Activated gamma-delta T cell treated with anti-CD3 and anti-CD28 coated beads, Interleukin-2, amount 50 U/mL, for 16 hours (primary cell): ENCODE measurements at places on chromosomes 4 and X.

DNA sequence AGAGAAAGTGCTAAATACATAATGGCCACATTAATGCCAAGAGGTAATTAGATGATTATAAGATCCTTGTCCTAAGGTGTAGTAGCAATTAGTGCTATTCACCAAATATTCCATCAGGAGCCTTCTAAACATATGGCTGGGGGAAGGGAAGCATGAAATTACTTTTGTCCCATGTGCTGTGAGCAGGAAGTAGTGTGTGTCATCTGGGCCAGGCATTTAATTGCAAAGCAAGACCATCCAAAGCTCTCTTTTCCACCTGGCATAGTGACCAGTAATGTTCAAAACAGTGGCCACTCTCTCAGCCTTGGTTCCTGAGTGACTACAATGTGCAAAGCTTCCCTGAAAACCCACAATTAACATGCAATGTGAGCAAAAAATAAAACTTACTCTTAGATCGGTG, 144.2 kb upstream of the FAM241A start:
- DNase-seq, result no peak

- DNase-seq, result no peak
Observed at GRCh38 chr4:85152480-85152879, 186.0 kb upstream of the WDFY3 start.

- DNase-seq, result no peak
Observed at GRCh38 chr4:109511414-109511813, 48.6 kb upstream of the MCUB start.

GRCh38 chrX:18873189-18873791, 110.6 kb downstream of the PHKA2 start:
- DNase-seq, result no peak

- DNase-seq, result peak; percentile 5
Observed at GRCh38 chrX:71366674-71367256, 608 bp downstream of the TAF1 start.

DNA sequence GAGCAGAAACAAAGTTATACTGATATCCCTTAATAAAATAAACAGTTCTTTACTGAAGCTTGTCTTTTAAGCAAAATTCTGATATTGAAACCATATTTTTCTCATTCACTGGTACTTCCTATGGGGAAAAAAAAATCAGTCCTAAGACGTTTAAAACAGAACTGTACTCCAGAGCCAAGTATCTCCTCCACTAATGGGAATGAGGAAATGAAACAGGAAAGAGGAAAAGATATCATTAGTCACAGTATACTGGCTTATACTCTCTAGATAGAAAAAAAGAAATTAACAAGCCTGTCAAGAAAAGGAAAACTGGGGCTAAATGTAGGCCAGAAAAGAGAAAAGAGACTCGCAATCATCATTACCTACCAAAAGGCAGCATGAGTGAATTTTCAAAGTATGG, 252.7 kb downstream of the CENPC start:
- DNase-seq, result no peak

- DNase-seq, result no peak
Observed at GRCh38 chr4:101989551-101989950, 199.0 kb downstream of the BANK1 start.

GRCh38 chr4:161581262-161582230, 582.3 kb downstream of the FSTL5 start:
- no peak for DNase-seq

DNA sequence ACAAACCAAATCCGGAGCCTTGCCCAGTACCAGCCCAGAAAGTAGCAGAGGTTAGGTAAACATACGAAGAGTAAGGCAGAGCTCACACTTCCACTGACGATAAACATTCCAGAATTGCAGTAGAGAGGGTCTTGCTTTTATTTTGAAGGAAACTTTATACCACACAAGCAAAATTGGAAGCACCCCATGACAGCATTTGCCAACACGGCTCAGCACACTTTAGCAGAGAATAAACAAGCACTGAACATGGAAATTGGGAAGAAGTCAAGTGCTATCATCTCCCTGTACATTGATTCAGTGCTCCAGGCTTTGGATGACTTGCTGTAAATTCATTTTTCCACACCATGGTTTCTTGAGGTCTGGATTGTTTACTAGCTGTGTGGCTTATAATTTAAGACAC, 160.7 kb upstream of the FAM47C start:
- DNase-seq, result no peak

DNA sequence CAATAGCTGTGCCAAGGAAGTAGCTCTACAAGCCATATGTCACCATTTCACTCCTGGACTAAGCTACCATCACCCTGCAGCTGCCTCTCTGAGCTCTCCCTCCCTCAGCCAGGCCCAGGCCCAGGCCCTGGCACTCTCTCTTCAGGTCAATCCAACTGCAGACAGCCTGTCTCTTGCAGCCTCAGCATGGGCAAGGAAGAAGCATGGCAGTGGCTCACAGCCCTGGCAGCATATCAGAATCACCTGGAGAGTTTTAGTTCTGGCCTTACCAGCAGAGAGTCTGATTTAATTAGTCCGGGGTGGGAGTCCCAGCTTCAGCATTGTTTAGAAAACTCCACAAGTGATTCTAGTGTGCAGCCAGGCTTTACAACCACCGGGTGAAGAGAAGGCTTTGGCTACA, 31.5 kb downstream of the NALF2 start:
- DNase-seq, result no peak

- no peak for DNase-seq
Observed at GRCh38 chrX:13028871-13029636, 15.4 kb downstream of the FAM9C start.

DNA sequence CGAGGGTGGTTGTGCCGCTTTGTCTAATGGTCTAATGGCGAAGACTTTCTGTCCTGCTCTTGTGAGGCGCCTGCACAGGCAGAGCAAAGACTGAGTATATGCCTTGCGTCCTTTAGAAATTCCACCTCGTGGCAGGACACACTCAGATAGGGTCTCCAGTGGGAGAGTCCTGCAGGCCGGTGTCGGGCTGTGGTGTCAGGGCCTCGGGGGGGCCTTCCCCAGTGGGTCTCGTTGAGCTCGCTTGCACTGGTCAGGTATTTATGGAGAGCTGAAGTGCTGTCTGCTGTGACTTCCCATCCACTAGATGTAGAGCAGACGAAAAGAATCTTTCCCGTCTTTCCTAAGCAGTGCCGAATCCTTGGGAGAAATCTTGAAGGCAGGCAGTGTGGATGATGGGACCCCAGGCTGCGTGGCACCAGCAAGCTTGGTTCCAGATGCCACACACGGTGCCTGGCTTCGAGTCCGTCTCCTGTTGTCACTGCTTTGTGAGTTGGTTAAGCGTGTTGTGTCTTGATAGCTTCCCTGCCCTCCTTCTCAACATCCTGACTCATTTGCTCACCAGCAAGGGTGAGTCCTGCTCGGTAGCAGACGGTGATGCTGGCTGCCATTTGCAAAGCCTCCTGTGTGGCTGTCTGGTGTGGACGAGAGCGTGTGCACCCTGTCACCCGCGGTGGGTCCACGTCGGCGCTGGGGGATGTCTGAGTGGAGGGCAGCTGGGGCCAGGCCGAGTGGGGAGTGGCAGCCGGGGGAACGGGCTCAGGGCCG, 20.5 kb downstream of the MAEA start:
- no peak for DNase-seq

GRCh38 chr4:10082047-10082446, 34.6 kb downstream of the WDR1 start:
- DNase-seq, result no peak

GRCh38 chrX:150482537-150483206, 85.7 kb upstream of the MTM1 start:
- peak; percentile 22 for DNase-seq

- DNase-seq, result no peak
Observed at GRCh38 chr4:122797405-122798094, 29.1 kb upstream of the FGF2 start.

- DNase-seq, result no peak
Observed at GRCh38 chr4:147723326-147723725, 8.6 kb upstream of the ARHGAP10 start.

- DNase-seq, result no peak
Observed at GRCh38 chr4:41594432-41594831, 56.5 kb downstream of the LIMCH1 start.

DNA sequence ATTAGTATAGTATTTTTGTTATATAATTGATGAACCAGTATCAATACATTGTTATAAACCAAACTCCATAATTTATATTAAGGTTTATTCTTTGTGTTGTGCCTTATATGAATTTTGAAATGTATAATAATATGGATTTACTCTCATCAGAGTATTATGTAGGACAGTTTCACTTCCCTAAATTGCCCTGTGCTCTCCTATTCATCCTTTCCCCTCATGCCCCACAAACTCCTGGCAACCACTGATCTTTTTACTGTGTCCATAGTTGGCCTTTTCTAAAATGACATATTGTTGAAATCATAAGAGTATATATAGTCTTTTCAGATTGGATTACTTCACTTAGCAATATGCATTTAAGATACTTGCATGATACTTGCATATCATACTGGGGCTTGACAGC, 958.1 kb upstream of the GRID2 start:
- DNase-seq, result no peak

- DNase-seq, result no peak
Observed at GRCh38 chr4:78767350-78767749, 8.8 kb upstream of the BMP2K start.

GRCh38 chr4:69095301-69095731, 958 bp upstream of the UGT2B7 start:
- DNase-seq, result no peak

DNA sequence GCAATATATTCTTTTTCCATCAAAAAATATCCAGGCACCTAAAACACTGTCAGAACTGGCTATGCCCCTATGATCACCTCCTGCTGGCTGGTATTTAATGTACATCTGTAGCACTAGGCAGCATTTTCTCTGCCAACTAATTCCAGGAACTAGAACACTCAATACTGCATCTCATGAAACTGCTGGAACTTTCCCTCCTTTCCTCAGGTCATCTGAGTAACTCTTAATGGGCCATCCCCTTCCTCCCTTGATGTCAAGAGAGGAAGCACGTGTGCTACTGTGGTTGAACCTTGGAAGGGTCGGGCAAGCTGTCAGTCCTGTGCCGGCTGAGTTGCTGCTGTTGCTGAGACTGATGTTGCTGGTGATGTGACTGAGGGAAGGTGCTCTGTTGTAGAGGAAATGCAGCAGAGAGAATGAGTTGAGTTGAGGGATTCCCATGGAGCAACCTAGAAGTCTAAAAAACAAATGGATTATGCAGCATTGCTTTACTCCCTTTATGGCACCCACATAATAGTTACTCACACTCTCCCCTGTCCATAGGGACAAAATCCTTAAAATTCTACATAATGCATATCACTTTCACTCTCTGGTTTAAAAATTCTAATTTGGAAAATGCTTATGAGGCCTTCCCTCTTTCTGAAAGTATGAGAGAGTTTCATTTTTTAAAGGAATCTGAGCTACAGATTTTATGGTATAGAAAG, 39.5 kb downstream of the TMEM165 start:
- DNase-seq, result no peak

DNA sequence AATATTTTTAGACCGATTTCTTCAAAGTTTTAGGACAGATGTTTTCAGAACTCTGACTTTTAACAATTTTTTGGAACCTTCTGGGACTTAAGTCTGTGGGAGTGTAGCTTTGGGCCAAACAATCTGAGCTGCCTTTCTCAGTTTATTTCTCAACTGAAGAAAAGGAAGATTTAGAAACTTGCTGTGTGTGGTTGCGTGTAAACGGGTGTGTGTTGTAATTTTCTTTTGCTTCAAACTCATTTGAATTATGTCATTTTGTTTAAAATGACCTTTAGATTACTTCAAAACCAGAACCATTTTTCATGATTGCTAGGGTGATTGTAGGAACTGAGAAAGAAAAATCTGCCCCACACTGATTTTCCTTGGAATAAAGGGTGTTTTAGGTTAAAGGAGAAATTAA, 577.7 kb upstream of the GALNTL6 start:
- DNase-seq, result no peak

DNA sequence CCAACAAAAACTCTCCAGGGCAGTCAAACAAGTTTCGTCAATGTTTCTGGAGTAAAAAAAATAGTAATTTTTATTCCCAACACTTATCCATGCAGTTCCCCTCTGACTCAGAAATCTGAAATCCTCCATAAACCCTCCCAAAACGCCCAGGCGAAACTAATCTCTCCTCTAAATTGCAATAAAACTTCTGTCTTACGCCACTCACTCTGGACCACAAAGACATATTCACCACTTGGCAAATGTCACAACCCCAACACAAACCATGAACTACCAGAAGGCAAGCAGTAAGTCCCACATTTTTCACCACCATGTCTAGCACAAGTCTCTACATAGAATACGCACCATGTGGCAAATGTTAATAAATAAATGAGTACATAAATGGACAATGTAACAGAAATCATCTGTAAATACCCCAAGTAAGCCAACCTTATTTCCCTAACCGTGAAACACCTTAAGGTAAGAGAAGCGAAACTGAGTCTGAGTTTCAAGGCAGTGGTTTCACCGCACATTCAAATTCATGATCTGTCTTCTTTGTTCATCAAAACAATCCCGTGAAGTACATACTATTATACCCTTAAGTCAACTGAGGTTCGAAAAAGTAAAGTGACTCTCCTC, 1.6 kb downstream of the PAPSS1 start:
- DNase-seq, result no peak

DNA sequence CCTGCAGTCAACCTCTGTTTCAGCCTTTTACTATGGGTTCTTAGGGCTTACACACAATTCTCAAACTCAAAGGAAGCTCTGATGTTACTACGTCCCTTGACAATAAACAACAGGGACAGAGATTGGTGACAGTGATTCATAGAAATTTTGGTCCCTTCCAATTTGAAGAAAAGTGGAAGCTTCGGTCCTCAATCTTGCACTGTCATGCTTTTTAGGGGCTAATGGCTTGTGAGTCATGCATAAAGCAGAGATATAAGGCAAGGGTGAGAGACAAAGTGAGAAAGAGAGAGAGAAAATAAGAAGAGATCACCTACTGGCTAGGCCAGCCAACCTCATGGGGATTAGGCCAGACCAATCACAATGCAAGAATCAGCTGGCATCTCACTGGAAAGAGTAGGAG, 63.2 kb upstream of the STARD8 start:
- DNase-seq, result no peak

DNA sequence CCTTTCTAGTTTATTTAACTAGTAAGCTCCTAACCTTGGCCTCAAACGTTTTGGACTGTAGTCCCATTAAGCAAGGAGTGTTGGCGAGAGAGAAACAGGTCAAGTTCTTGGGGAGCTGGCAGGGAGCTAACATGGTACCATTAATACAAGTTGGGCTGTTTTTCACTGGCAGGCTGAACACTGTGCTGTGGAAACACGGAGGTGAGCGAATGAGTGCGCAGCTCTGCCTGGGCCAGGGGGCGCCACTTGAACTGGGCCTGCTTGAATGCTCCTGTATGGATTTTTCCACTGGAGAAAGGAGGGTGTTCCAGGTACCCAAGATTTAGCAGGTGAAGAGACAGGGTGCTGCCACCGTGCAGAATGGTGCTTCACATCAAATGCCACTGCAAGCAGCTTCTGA, 7.4 kb upstream of the SMS start:
- no peak for DNase-seq

DNA sequence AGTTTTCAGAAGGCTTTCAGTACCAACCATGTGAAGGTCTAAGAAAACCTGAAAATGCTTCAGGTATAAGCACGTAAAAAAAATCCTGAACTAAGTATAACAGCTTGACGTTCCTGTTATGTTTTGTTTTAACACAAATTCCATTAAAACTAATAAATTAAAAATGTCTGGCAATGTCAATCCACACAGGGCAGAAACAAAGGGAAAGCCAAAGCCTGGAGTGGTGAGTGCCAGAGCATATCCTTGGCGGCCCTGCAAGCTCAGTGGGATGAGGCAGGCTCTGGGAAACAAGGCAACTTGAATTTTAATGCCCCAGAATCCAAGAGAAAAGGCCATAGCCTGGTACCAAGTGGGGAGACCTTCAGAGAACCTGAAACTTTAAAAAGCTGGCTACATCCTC, 78.2 kb downstream of the EPHA5 start:
- no peak for DNase-seq
